ENCODE measurements at places on chromosomes 4 and X.

DNA sequence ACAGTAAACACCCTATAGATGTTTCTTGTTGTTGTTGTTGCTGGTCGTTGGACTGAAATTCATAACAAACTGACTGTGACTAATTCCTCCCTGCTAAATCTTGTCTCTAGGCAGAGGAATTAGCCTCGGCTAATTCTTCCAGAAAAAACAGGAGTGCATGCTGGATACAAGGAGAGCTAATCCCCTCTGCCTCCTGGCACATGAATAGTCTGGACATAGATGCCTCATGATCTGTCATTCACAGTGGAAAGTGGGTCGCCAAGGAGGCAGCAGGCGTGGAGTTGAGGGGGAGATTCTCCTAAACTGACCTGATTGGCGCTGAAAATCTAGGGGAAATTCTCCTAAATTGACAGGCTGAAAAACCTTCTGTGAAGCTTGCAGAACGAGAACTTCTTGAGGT is 220.1 kb downstream of the DCTD start:
- DNase-seq: no peak

- no peak for DNase-seq
Measured at GRCh38 chr4:139129206-139129605, 47.8 kb downstream of the ELF2 start.

GRCh38 chr4:123299212-123299691 is 97.3 kb upstream of the SPRY1 start:
- no peak for DNase-seq

- DNase-seq: no peak
Measured at GRCh38 chrX:10893976-10894375, 217.2 kb upstream of the HCCS start.

GRCh38 chr4:10965196-10965595 is 280.6 kb upstream of the CLNK start:
- DNase-seq: no peak

GRCh38 chr4:56843421-56843899 is 22.0 kb upstream of the SPINK2 start:
- no peak for DNase-seq

DNA sequence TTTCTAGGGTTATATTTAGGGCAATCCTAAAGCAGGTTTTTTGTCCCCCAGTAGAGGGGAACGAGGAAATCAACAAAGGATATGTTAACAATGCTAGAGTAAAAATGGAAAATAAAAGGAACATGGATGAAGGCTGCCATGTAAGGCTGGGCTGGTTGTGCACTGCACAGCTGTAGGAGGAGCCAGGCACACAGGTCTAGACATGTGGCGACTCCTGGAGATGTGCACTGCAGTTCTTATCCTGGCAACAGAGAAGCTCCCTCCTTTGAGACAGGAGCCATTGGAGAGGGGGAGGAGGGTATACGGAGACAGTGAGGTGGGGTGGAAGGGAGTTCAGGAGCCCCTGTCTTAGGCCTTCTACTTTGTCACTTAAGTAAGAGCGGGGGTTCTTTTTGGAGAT is 65.9 kb downstream of the NAT8L start:
- no peak for DNase-seq

GRCh38 chrX:54891573-54891972 is 29.1 kb upstream of the TRO start:
- peak; percentile 18 for DNase-seq

DNA sequence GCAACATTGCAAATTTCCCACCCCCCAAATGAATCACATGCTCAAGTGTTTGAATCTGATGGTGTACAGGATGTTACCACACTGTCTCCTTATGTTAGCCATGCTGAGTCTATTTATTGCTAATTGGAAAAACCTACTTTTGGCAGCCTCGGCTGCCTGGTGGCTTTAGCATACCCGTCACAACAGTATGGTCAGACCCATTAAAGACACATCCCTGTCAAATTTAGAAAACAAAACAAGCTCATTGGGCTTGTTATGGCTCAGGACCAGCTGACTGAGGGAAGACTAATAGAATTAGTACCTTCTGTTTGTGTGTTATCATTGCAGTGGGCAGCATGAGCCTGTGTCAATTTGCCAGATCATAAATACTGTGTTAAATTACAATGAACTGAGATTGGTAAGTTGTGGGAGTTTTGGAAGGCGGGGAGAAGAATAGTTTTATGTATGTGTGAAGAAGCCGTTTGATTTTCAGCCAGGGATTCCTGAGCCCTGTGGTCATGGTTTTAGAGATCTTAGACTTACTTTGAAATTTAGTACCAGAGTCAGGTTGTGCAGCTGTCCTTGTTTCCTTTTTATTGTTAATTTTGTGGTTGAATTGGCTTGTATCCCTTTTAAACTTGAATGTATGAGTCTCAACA is 66.8 kb downstream of the POLA1 start:
- DNase-seq: no peak

DNA sequence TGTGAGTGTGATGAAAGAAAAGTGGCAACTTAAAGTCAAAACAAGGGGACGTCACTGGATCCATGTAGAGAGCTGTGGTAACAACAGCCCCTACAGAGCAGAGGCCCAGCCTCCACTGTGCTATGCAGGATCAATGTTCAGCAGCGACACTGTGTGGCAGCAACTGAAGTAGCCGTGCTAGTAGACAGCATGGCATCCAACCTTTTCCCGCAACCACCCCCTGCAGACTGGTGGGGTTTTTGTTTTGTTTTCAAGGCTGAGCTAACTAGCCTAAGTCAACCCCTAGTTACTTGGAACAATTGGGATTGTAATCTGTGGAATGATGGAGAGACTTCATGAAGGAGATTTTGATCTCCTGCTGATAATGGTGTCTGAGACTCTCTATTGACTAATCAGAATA is 44.4 kb upstream of the PPARGC1A start:
- no peak for DNase-seq

DNA sequence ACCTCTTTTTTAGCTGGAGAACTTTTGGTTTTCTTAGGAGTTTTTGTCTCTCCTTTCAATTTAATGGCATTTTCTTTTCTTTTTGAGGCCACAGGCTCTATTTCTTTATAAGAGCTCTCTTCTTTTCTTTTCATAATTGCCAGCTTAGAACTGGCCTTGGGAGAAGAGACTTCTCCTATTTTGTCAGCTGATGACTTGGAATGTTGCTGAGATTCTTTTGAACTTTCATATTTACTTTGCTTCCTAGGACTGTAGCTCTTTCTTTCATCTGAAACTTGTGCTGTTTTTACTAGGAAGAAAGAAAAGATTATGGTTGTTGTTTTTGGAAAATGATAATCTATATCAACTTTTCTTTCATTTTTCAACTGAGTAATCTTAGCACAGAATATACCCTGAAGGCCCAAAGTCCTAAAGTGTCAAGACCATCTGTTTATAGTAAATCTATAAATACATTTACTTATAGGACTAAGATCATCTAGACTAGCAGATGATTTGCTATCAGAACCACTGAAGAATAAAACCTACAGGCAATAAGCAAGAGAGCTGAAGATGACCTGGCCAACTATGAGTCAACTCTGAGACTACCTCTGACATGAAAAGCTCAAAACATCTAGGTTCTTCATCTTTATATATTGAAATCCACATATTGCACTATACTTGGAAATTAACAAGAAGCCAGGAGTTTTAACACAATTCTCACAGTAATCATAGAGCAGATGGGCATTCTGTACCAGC is 45.6 kb downstream of the RFC1 start:
- no peak for DNase-seq

- no peak for DNase-seq
Measured at GRCh38 chrX:24468245-24468644, 3.2 kb downstream of the PDK3 start.

DNA sequence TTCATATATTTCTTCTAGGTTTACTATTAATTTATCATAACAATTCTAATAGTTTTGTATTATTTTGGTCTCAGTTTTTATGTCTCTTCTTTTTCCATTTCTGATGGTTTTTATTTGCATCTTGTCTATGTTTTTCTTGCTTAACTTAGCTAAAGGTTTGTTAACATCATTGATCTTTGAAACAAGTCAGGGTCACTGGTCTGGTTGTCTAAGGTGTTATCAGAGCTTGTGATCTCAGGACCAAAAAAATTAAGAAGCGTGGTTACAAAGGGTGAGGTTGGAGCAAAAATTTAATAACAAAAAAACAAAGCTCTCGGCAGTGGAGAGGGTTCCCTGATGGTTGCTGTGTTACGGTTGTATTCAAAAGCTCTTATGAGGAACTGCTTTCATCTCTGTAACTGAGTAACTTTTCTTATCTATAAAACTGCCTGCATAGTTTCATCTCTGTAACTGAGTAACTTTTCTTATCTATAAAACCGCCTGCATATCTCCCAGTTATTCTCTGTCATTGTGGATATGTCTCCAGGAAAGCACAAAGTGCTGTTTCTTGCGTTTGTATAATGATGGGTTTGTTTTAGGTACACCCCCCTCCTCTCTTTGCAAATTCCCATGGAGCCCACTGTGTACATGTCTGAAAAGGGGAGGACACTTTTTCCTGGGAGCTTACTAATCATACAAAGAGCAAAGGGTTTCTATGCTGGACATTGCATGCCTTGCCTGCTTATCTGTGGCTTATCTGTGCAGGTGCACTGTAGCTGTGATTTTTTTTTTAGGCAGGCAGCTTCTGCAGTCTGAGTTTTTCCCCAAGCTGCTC is 62.4 kb upstream of the UGT2B15 start:
- no peak for DNase-seq

- DNase-seq: no peak
Measured at GRCh38 chr4:119615068-119615719, 13.4 kb downstream of the PDE5A start.

- DNase-seq: no peak
Measured at GRCh38 chrX:80792205-80792604, 17.5 kb downstream of the BRWD3 start.

- DNase-seq: no peak
Measured at GRCh38 chr4:7134737-7135388, 57.5 kb upstream of the SORCS2 start.

GRCh38 chr4:48902266-48902665 is 4.3 kb downstream of the OCIAD2 start:
- DNase-seq: no peak

- no peak for DNase-seq
Measured at GRCh38 chr4:108426493-108426892, 193.9 kb upstream of the RPL34 start.

DNA sequence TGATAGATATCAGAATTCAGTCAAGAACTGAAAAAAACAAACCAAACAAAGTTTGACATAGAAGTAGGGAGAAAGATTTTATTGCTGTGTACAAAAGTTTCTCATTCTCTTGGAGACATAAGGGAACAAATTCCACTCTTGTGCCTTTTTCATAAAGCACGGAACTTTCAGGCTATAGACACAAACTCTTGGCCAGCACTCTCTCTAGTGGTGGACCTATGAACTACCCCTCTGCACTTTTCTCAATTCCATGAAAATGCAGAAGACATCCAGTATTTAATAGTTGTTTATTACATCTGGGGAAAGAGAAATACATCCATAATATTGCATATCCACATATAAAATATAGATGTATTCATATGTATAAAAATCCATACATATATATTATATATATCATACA is 291.6 kb upstream of the HS3ST1 start:
- DNase-seq: no peak

DNA sequence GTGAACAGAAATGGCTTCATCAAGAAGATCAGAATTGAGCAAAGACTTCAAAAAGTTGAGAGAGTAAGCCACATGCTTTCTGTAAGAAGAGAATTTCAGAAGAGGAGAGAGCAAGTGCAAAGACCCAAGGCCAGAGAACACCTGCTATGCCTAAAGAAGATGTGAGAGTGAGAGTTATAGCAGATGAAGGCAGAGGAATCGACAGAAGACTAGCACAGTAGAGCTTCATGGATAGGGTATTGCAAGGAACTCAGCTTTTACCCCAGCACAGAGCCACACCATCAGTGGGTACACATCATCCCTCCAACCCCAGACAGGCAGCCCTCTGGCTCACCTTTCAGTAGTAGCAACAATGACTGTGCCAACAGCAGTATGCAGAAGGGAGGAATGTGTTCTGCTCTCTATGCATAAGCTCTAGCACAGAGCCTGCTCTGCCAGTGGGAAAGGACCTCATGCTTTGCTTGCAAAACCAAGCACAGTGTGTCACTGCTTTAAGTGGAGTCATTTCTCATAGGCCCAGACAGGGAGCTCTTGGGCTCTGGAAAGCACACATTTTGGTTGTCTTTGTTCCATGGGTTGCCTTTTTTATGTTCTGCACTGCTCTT is 318.6 kb downstream of the NAF1 start:
- DNase-seq: no peak

DNA sequence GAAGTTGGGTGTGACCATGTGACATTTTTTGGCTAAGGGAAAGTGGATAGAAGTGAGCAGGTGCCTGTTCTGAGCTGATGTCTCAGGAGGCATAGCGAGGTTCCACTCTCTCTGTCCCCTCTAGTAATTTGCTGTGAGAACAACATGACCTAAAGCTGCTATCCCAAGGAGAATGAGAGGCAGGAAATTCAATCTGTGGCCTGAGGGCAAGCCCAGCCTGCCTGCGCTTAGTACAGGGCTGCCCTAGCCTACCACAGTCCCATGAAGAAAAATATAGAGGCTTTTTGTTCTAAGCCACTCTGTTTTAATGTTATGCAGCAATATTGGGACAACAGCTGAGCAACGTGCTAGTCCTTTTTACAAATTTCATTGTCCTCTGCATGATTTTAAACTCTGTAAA is 193.1 kb downstream of the LDB2 start:
- no peak for DNase-seq

DNA sequence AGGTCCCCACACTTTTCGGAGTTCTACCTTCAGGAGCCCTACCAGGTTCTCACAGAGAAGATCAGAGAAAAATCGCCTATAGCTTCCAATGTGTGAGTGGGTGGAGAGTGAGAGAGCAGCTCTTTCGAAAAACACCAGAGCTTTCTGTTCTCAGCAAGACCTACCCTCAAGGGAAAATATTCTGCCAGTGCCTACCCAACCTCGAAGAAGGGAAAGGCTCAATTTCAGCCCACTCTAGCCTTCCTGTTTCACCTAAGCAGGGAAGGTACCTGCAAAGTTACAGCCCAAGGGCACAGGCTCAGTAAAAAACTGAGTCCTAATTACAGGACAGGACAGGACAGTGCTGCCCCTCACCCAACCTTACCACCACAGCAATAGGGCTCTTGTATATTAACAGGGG is 104.0 kb upstream of the WDR17 start:
- no peak for DNase-seq

- DNase-seq: no peak
Measured at GRCh38 chr4:54224996-54225597, 4.0 kb upstream of the PDGFRA start.

Measured in activated CD4-positive, alpha-beta memory T cell treated with anti-CD3 and anti-CD28 coated beads, Interleukin-2, amount 10 ng/mL, durations not matched to agents 7 days and 5 days (primary cell).